ENCODE measurements at places on chromosomes 4 and X.

DNA sequence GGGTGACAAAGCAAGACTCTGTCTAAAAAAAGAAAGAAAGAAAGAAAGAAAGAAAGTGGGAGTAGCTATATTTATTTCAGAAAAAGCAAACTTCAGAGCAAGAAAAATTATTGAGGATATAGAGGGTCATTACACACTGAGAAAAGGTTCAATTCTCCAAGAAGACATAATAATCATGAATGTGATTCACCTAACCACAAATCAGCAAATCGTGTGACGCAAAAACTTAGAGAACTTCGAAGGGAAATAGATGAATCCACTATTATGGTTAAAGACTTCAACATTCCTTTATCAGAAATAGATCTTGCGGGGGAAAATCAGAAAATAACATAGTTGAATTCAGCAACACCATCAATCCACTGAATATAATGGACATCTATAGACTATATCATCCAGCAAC lies 219.3 kb upstream of the LDB2 start:
- DNase-seq: no peak

- DNase-seq: no peak
Measured at GRCh38 chrX:87064502-87064901, 453.1 kb upstream of the KLHL4 start.

- no peak for DNase-seq
Measured at GRCh38 chr4:161817914-161818313, 345.9 kb downstream of the FSTL5 start.

GRCh38 chrX:154443992-154444754 lies at the start of gene FAM50A:
FAM50A (plus strand) TSS chrX:154444141; CDS start chrX:154444236, 95 bp downstream.
- DNase-seq: peak; percentile 39

GRCh38 chrX:8971116-8971515 lies 62.8 kb downstream of the FAM9B start:
- DNase-seq: no peak

- no peak for DNase-seq
Measured at GRCh38 chr4:28093071-28093470, 1232.4 kb downstream of the STIM2 start.

- no peak for DNase-seq
Measured at GRCh38 chr4:56388306-56388705, 1.0 kb upstream of the AASDH start.

DNA sequence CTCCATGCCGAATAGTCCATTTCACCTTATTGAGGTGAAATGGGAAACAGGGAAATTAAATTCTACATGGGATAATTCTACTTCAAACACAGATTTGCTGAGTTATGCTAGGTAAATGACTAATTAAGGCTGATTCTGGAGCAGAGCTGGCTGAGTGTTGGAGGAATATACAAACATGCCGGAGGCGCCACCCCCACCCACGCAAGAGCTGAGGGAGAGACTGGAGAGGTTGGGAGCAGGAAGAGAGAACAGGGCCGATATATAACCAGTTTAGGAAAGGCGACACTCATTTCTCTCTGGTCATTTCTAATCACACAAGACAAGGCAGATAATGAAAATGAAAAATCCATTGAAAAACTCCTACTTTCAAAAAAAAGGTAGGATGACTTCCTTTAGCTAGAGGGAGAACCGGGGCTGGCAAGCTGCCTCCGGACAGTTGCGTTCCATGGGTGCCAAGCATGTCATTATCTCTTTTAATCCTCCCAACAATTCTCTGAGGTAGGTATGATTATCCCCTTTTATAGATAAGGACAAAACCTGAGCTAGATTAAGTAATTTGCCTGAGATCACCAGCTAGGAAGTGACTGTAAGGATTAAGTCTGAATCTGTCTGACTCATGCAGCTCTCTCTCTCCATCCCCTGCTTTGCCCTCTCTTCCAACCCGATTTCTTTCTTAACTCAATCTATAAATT lies 27.6 kb upstream of the CFAP299 start:
- DNase-seq: no peak

DNA sequence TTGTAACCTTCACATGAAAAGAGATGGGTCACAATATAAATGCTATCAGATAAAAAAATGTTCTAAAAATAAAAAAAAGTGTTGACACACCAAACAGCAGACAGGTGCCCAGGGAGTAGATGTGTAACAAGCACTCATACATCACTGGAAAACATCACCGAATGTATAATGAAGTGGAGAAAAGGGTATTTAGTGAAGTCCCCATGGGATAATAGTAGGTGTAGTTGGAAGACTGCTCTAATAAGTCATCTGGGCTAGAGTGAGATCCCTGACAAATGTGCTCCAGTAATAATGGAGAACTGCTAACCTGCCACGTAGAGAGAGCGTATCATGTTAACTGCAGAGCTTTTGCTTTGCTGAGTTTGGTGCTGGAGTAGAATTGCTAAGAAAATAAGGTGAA lies 152.0 kb downstream of the GRIA2 start:
- no peak for DNase-seq

- DNase-seq: no peak
Measured at GRCh38 chr4:70651864-70652506, 14.3 kb downstream of the JCHAIN start.

GRCh38 chrX:141220342-141221008 lies 21.8 kb downstream of the SPANXC start:
- DNase-seq: no peak

GRCh38 chrX:153947009-153947769 lies 2.7 kb upstream of the RENBP start:
- DNase-seq: peak; percentile 52

- no peak for DNase-seq
Measured at GRCh38 chr4:78592088-78592783, 40.7 kb downstream of the ANXA3 start.

DNA sequence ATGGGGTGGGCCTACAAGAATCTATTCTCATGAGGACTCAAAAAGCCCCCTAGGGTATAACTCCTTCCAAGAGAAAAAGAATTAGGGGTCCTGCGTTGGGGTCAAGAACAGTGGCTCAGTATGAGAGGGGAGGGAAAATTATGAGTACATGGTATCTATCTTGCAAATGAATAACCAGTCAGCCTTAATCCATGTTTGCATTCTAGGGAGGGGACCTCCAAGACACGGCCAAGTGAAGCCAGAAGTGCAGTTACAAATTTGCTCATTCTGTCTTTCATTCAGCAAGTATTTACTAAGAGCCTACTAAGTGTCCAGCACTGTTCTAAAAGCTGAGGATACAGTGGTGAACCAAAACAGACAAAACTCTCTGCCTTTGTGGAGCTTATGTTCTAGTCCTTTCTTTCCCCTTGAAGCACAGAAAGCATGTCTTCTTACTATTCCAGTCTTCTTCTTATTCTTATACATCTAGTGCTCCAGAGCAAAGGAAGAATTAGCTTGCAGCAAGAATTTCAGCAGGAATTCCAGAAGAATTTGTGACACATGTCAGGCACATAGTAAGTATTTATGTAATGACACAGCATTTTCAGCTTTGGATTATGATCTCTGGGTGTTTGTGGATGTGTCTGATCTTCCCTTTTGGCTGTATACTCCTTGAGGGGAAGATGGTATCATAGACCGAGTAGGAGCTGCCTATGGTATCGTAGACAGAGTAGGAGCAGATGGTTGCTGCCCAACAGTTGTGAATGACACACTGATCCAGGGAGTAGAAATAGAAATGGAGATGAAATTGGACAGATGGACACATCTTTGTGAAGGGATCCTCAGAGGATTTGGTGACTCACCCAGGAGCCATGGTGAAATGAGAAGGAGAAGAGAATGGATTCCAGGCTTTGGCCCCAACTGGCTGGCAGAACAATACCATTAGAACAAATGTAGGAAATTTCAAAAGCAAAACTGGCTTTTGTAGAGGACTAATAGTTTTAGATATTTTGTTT lies 75.9 kb downstream of the COQ2 start:
- DNase-seq: no peak

DNA sequence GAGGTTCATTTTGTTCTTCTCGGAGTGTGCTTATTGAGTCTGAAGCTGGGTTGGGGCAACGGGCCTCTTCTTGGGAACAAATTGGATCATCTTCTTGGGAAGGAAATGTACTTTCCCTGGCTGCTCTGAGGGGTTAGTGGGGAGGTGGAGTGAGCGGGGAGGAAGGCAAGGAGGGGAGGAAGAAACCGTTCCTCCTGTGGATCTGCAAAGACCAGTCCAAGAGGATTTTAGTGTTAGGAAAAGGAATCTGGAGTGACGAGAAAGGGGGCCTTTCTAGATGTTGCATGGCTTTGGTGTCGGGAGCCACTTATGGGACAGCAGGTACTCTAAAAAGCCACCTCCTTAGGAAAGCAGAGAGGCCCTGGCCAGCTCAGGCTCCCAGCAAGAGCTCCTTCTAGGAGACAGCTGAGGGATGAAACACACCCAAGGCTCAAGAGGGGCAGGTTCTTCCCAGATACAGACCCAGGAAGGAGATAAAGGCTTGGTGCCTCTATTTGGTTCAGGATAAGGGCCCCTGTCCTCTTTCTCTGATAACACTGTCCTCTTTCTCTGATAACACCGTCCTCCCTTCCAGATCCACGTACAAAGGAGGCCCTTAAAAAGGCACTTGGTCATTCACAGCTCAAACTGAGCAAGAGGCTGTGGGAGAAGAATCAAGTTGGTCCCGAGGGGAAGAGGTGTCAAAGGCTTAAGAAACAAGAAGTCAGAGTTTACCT lies 451 bp downstream of the SOD3 start:
- DNase-seq: no peak

DNA sequence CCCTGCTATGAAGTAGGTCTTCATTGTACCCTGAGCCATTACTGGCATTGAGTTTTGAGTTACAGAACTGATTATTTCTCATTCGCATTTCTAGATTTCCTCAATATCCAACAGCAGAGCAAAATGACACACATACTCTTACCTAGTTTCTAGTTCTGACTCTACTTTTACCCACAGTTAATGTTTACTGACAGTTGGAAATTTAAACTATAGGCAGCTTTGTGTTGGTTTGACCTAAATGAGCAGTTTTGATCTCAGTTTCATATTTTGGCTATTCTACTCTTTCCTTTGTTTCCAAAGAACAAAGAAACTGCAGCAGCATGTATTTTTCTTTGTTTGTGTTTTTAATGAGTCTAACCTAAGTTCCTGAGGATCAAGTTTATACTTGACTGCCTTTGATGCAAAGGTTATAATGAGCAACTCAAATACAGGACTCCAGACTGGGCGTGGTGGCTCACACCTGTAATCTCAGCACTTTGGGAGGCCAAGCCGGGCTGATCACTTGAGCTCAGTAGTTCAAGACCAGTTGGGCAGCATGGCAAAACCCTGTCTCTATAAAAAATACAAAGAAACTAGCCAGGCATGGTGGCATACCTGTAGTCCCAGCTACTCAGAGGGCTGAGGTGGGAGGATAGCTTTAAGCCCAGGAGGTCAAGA lies 30.4 kb downstream of the TXK start:
- DNase-seq: no peak

DNA sequence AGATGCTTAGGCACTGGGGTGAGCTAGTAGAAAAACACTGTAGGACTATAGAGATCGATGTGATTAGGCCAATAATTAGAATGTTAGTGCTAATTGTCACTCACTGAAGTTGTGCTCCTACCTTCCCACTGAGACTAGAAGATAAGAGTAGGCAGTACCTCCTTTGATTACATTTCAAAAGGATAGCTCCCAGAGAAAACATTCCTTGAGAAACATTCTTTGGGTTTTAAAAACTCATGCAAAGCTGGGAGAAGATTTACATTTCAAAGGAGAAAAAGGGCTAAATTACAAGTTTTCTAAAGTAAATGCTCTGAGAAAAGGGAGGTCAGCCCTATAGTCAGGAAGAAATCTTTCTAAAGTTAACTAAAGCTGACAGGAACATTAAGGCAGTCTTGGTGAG lies 860.3 kb upstream of the NDST4 start:
- DNase-seq: no peak

DNA sequence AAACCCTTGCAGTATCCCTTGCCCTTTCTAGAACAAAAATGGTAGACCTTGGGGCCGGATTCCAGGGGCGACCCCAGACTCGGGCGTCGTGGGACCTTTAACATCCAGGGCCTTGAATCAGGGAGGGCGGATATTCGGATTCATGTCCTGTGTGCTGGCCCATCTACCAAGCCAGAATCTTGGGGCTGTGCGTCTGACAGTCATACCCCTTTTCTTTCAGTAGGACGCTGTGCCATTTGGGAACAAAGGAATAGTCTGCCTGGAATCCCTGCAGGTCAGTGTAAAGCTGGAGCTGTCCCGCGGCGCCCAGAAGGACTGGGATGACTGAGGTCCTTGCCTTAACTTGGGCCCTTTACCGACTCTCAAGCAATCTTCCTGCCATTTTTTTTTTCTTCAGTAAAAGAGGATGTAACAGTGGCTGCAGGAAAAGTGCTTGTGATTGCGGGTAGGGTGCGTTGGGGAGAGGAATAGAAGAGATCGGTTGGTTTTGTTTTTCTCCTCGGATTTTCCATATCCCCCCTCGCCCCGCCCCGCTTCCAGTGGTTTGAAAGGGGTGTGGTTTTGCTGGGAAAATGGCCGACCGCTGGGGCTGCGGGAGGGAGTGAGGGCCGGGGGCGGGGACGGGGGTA lies 518 bp downstream of the ARMCX1 start:
- DNase-seq: no peak

- DNase-seq: no peak
Measured at GRCh38 chrX:101676571-101676970, 16.9 kb upstream of the ARMCX2 start.

GRCh38 chrX:112759512-112759911 lies 79.8 kb upstream of the LHFPL1 start:
- DNase-seq: no peak

DNA sequence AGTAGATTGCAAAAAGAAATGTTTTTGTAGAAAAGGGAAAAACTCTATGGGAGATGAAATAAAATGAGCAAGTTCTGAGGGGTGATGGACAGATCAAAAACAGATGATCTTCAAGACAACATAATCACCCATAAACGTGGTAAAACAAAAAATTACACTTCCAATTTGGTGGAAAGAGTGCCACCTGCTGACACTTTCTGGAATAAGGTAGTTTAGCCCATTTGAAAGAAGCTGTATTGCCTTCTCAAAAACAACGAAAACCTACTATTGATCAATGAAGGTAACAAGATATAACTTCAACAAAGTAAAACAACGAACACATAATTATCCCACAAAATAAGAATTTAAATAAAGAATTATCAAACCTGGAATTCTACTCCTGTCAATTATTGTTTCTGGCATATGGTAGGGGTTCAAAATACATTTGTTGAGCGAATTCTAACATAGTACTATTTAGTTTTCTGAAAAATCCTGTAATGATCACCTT lies 2.5 kb downstream of the COQ2 start:
- no peak for DNase-seq

DNA sequence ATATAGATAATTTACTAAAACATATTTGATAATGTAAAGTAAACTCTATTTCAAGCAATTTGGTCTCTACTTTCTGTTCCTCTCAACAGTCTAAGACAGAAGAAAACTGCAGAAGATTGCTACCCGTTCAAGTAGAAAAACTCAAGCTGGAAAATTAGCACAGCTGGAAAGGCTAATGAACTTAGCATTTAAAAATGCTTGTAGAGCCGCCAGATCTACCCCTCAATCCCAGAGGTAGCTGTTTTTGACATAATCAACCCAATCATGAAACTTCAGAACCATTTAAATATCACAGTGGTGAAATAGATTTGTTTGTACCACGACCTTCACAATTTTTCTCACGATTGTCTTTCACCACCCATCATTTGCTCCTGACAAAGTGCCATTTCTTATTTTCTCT lies 479.5 kb downstream of the SPRY1 start:
- DNase-seq: no peak

- DNase-seq: no peak
Measured at GRCh38 chrX:132842460-132843238, 115.8 kb downstream of the HS6ST2 start.

Data from stimulated activated CD8-positive, alpha-beta memory T cell treated with anti-CD3 and anti-CD28 coated beads, Interleukin-7, amount 100 ng/mL, for 24 hours (primary cell).